Common myeloid progenitor, CD34-positive (primary cell): ENCODE measurements at places on chromosomes 2 and 18.

- DNase-seq, result no peak
These were observed 3.7 kb downstream of the ZFP36L2 start for GRCh38 chr2:43222475-43223309.

DNA sequence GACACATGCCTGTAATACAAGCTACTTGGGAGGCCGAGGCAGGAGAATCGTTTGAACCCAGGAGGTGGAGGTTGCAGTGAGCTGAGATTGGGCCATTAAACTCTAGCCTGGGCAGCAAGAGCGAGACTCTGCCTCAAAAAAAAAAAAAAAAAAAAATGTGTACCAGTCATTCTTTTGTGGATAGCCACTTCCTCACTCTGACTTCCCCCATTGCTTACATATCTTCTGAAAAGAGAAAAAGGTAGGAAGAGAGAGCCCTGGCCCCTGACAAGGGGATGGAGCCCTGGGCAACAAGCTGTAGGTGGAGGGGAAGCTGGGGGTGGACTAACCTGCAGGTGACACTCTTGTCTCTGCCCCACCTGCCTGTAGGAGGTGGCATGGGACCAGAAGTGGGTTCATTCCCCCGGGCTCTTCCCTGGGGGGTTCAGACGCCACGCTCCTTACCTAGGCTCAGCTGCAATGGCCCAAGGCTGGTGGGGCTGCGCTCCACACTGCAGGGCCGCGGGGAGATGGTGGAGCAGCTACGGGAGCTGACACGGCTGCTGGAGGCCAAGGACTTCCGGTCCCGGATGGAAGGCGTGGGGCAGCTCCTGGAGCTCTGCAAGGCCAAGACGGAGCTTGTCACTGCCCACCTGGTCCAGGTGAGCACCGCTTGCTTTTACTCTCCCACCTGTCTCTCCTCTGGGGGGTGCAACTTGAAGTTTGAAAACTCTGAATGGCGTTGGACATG, 39.1 kb downstream of the PCARE start:
- peak; percentile 41 for DNase-seq

DNA sequence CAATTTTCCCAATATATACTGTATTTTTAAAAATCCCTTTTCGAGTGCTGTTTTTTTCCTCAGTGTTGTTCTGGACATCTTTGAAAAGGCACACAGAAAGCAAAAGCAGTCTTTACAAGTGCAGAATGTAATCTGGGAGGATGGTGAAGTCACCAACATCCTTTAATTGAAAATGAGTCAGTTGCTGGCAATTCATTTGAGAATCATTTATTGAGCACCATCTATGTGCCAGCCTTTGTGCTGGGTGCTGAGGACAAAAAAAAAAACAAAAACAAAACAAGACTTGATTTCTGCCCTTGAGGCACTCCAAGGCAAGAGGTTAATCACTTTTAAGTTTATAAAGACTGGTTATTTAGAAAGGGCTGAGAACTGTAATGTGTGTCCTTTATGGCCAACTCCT, 46.7 kb upstream of the ACVR1 start:
- DNase-seq, result no peak

GRCh38 chr2:194363295-194363694, 1293.7 kb upstream of the SLC39A10 start:
- no peak for DNase-seq

- DNase-seq, result no peak
These were observed 77.8 kb downstream of the PDCL3 start for GRCh38 chr2:100640431-100641124.

DNA sequence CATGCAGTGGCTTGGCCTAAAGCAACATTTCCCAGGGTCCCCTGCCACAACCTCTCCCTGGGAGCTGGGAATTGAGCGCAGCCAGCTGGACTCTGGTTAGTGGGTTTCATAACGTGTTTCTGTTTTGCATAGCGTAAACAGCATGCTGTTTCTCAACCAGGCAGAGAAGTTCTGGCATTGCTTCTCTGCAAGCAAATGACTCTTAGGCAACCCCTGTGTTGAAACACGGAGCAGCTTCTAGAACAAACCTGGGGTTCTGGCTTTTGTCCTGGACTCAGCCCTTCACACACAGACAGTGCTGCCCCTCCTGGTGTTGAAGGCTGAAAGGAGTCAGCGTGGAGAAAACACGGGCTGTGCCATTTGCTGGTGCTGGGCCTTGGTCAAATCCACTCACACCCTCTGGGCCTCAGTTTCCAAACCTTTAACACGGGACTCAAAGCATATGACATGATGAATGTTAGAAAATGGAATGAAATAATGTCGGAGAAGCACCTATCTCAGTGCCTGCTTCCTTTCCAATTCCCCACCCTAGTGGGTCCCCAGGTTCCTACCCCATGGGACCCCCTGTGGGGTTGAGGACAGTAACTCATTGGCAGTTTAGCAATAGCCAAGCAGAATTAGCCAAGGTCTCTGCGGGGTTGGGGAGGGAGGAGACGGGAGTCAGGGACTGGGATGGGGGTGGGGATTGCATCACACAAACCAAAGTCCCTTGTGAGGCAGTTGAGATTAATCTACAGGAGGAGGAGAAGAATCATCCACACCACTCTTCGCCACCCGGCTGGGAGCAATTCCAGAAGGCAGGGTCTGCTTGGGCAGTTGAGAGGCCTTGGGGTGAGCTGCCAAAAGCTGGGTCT, 30.2 kb upstream of the IL1R2 start:
- DNase-seq, result no peak

DNA sequence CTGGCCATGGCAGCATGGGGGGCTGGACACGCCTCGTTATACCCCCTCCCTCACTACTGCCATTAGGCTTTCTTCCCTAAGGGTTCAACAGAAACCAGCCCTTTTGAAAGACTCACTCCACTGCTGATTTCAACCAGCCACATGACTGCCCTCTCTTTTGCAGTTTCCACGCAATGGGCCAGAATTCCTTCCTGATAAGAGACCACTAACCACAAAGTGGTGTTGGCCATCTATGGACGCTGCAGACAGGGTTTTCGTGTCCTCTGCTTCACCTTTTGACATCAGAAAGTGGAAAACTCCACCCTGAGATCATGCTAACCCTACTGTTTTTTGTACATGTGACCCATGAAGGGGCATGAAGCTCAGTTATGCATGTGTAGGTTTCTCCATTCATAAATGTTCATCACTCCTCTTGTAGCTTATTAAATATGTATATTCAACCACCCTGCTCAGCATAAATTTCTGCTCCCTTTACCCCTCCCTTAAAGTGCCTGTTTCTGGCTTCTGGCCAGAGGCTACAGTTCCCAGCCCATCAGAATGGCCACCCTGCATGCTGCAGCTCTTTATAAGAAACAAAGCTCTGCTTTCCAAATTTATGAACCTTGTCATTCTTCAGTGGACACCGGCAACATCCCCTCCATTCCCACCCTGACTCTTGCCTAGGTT, 106.6 kb upstream of the MSH6 start:
- DNase-seq, result no peak

DNA sequence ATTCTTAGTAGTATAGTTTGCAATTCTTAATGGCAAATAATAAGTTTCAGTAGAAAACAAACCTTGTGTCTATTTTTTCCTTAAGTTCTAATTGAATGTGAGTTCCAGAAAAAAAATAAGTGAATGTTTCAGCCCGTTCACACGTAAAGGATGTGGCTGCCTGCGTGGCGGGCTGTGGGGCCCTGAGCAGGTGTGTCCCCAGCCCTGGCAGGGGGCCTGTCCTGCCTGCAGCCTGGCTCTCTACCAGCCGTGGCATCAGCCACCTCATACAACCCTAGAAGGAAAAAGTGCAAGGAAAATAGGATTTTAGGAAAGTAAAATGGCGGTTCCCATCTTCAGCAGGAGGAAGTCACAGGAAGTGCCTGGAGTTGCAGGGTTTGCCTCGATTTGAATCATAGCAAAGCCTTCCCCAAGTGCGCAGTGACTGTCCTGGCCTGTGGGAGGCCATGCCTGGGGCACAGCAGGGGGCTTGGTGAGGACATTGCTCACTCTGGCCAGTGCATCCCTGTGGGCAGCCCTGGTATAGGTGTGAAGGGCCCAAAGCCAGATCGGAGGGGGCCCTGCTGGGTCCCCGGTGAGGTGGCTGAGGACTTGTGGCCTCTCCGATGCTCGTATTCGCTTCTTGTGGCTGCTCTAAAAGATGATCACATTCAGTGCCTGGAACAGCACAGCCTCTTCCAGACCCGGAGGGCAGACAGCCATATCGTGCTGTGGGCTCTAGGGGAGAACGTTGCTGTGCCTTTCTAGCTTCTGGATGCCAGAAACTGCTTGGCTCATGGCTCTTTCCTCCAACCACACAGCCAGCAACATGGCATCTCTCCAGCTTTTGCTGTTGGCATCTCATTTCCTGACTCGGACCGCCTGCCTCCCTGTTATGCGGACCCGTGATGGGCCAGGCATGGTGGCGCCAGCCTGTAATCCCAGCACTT, 12.6 kb downstream of the DTYMK start:
- no peak for DNase-seq

DNA sequence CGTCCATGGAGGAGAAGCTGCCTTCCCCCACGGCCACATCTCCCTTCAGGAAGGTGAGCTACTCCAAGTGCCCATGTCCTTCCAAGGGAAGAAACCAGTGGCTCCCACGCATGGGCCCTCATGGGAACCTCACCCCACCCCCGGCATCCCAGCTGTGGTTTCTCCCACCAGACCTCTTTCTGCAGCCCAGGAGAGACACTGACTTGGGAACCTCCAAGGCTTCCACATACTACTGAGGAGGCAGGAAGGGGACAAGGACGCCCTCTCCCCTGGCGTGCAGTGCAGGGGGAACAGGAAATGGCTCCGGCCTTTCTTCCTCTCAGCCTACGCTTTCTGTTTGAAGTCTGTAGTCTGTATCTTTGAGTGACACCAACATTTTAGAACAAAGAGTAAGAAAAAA, 104.5 kb upstream of the EPC2 start:
- peak; percentile 53 for DNase-seq

- no peak for DNase-seq
These were observed 162.7 kb upstream of the ID2 start for GRCh38 chr2:8518979-8519668.

GRCh38 chr2:45820048-45820447, 168.6 kb downstream of the PRKCE start:
- no peak for DNase-seq

DNA sequence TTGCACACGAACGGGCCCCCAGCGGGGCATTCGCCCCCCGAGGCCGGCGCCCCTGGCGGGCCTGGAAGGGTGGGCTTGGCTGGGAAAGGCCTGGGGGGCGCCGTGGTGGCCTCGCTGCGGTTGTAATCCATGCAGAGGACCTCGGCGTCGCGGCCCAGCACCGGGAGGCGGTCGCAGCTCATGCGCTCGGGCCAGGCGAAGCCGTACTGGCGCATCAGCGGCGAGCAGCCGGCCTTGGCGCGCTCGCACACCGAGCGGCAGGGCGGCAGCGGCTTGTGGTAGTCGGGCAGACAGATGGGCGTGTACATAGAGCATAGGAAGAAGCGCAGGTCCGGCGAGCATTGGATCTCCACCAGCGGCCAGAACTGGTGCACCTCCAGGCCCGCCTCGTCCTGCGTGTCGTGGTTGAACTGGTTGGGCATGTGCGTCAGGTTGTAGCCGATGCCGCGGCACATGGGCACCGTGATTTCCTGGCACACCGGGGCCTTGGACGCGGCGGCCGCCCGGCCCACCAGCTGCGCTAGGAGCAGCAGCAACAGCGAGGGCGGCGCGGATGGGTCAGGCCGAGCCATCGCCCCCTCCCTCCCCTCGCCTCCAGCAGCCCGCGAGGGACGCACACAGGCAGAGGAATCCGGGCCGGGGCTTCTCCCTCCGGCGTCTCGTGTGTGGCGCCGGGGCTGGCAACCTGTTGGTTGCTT, 1.4 kb downstream of the FZD5 start:
- DNase-seq, result peak; percentile 68

GRCh38 chr2:172578054-172578453, 22.2 kb downstream of the PDK1 start:
- DNase-seq, result peak; percentile 17

- peak; percentile 72 for DNase-seq
These were observed 18.1 kb downstream of the ABHD3 start for GRCh38 chr18:21686282-21687105.

DNA sequence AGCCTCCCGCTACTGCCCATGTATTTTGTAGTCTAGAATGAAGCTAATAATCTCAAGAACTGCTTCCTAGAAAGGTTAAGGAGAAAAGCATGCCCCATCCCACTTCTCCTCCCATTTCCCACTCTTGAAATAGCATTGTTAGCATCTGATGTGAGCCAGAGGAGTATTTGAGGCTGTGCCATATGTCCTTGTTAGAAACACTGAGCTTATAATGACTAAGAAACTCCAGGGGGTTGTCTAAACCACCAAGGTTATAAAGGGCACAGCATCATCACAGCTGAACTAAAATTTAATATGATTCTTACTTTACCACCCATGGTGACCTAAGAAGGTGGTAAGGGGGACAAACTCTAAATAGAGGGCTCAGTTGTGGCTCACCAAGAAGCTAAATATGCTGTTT, 16.6 kb downstream of the TSPYL6 start:
- no peak for DNase-seq

DNA sequence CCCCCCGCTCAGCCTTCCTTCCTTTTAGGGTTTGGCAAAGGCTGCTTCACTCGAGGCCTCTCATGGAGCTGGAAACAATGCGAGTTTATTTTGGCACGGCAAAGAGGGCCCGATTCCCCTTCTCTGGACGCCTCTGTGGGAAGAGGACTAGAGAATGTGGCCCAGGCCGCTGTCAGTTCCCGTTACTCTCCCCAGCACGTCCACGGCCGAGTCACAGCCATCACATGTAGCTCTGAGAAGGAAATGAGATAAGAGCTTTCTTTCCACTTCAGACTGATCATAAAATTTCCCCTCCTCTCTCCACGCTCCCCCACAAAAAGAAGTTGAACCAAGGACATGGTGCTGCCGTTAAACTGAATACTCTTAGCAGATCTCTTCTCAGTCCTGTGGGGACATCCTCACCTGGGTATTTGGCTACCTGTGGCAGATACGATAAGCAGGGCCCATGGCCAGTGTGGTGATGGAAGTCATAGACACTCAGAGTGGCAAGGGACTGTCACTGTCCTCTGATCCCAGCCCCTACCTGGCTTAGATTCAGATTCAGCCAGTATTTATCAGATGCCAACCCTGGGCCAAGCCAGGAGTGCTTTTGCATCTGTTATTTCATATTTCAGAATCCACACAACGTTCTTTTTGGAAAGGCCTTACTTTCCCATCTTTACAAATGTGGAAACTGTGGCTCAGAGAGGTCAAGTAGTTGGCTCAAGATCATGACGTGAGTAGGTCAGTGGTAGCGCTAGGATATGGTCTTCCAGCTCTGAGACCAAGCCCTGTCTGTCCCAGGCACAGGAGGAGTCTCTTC, 101.2 kb downstream of the MCFD2 start:
- peak; percentile 49 for DNase-seq

DNA sequence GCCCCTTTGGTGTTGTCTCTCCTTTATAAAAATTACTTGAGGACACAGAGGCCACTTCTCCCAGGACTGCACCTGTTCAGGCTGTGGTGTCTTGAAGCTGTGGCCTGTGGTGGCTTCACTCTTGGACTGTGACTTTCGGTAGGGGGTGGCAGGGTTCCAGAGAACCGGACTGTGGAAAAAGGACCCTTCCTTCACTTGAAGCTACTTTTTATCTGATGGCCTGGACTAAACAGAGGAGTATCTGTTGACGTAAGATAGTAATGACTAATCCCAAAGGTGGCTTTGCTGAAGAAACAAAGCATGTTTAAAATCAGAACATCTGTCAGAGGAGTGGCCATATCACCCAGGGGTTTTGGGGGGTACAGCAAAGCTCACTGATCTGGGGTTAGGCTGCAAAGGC, 60.8 kb downstream of the CENPO start:
- DNase-seq, result no peak
